CD4-positive, alpha-beta T cell treated with Interleukin-10 for 1 hour (primary cell): ENCODE measurements at places on chromosomes 6 and 20.

DNA sequence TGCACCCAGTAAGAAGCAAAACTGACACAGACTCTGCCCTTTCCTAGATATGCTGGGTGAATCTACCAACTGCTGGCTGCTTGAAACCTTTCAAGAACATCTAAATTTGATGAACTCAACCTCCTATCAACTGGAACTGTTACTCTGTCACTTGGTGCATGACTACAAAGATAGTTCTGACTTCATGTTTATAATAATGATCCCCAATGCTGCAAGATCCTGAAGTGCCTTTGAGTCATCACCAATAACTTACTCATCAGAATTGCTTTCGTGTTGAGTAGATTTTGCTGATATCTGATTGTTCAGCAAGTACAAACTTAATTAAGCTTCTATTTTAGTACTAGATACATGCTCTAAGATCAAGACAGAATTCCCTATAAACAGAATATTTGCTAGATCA lies 100.2 kb upstream of the ARMC2 start:
- DNase-seq, result no peak

DNA sequence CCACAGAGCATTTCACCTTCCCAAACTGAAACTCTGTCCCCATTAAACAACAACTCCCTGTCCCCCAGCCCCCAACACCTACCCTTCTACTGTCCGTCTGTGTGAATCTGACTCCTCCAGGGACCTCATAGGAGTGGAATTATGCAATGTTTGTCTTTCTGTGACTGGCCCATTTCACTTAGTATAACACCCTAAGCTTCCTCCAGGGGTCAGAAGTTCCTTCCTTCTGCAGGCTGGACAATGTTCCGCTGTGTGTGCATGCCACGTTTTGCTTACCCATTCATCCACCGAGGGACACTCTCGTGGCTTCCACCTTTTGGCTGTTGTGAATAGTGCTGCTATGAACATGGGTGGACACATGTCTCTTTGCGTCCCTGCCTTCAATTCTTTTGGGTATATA lies 37.6 kb upstream of the MPC1 start:
- no peak for DNase-seq

- DNase-seq, result peak; percentile 76
Measured at GRCh38 chr20:31861385-31862156, 8.8 kb downstream of the DUSP15 start.

DNA sequence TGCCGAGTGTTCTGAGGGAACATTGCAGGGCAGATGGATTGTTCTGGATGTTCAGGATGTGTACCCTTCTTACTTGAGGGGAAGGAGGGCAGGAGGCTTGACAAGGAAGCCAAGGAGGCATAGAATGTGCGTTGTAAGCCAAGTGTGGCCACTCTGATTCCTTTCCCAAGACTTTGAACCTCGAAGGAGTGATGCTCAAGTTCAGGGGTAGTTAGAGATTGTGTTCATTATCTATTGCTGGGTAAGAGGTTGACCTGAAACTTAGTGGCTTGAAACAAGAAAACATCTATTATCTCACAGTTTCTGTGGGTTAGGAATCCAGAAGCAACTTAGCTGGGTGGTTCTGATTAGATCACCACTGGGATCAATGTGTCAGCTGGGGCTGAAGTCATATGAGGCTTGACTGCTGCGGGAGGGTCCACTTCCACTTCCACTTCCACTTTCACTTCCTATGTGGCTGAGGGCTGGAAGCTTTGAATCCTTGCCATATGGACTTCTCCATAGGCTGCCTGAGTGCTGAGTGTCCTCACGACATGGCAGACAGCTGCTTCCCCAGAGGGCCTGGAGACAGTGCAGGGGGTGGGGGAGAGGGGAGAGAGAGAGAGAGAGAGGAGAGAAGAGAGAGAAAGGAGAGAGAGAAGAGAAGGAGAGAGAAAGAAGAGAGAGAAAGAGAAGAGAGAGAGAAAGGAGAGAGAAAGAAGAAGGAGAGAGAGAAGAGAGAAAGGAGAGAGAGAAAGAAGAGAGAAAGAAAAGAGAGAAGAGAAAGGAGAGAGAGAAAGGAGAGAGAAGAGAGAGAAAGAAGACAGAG lies 6.9 kb upstream of the CD40 start:
- DNase-seq, result peak; percentile 24

GRCh38 chr6:496649-497048 lies 105.1 kb downstream of the IRF4 start:
- DNase-seq, result no peak

- no peak for DNase-seq
Measured at GRCh38 chr6:129102741-129103140, 219.8 kb downstream of the LAMA2 start.

GRCh38 chr6:109482905-109483734 lies at the start of gene ZBTB24:
Gene ZBTB24 (minus strand): TSS chr6:109483219. CDS start chr6:109482026, 1,193 bp downstream.
- DNase-seq, result peak; percentile 92

GRCh38 chr6:148249679-148250375 lies 92.8 kb upstream of the SASH1 start:
- no peak for DNase-seq

- no peak for DNase-seq
Measured at GRCh38 chr6:41033776-41034175, 5.2 kb downstream of the UNC5CL start.

DNA sequence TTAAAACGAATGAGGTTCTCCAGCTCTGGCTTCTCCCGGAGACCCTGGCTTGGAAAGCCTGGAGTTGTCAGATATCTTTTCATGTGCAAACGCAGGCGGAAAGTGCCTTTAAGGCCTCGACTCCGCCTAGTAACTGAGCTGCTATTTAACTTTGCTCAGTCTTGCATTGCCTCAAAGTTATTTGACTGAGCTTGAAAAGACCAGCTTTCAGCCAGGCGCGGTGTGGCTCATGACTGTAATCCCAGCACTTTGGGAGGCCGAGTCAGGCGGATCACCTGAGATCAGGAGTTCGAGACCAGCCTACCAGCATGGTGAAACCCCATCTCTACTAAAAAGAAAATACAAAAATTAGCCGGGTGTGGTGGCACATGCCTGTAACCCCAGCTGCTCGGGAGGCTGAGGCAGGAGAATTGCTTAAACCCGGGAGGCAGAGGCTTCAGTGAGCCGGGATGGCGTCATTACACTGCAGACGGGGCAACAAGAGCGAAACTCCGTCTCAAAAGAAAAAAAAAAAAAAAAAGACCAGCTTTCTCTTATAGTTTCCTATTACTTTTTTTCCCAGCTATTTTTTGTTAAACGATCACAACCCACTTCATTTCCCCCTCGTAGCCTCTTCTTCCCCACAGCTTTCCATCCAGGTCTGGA lies 1.9 kb downstream of the GCNT2 start:
- DNase-seq, result no peak

- DNase-seq, result no peak
Measured at GRCh38 chr6:37323580-37323979, 30.2 kb upstream of the RNF8 start.

- no peak for DNase-seq
Measured at GRCh38 chr20:10551732-10552724, 116.9 kb downstream of the SLX4IP start.
